ENCODE measurements at places on chromosomes 1 and 21.
A peak's percentile ranks its signal among the peaks of the same experiment; 100 is the strongest.

DNA sequence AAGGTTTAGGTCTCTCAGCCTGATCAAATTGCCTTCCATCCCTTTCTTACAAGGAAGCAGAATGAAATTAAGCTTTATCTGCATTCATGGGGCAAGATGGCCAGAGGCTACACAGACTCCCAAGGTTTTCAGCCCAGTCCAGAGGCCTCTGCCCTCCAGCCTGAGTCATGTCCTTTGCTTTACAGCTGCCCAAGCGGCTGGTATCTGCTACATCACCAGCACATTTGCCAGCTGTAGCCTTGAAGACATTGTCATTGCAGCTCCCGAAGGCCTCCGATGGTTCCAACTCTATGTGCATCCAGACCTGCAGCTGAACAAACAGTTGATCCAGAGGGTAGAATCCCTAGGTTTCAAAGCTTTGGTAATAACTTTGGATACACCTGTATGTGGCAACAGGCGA, 16.0 kb downstream of the HAO2 start:
- DNase-seq, result no peak

- DNase-seq, result peak; percentile 54
These were observed 2.4 kb upstream of the TARS2 start for GRCh38 chr1:150484861-150485260.

- DNase-seq, result no peak
These were observed 341.8 kb downstream of the USH2A start for GRCh38 chr1:216081445-216081844.

GRCh38 chr1:203546274-203546673, 52.3 kb downstream of the OPTC start:
- DNase-seq, result no peak

DNA sequence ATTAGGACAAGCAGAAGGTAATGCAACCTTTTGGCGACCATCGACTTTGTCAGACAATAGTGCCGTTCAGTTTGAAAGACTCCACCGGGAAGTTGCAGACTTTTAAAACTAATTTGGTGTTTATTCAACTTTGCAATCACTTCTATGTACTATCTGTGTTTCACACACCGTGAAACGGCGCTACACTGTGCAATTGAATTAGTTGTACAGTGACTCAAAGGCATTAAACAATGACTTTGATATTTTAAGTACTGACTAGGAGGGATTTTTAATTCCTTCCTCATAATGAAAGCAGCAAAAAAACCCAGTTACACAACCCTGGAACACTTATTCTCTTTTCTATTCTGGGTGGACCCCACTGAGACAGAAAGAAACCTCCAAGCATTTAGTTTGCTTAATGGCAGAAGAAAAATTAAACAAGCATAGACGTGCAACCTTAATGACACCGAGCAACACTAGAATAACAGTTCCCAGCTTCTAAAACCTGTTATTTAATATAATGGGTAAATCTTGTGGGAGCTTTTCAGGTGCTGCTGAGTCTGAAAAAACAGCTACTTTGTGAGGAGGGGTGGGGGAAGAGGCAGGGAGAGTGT, 176.8 kb downstream of the LMO4 start:
- DNase-seq, result no peak

DNA sequence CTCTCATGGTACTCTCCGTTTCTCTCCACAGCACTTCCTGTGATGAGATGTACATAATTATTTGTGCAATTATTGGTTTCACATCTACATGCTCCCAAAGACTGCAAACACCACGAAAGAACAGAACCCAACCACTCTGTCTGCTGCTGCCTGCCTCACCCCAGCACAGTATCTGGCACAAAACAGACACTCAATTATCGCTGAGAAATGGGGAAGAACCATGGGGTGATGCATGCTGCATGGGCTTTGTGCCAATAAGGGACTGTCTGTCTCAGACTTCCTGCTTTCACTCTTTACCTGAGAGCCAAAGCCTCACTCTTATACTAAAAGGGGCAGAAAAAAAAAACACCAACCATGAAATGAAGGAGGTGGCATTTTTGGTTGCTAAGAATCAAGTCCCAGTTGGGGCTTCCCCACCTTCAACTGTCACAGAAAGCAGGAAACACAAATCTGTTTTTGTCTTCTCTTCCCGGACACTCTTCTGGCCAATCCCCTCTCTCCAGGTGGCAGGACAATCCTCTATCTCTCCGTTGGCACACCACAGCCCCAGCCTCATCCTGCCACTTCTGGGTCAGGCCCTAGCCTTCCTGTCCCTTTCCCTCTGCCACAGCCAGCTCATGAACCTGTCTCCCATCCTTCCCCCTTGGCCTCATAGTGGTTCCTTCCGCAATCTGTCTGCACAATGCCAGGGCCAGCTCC, 82.0 kb downstream of the TGFBR3 start:
- DNase-seq, result peak; percentile 29

DNA sequence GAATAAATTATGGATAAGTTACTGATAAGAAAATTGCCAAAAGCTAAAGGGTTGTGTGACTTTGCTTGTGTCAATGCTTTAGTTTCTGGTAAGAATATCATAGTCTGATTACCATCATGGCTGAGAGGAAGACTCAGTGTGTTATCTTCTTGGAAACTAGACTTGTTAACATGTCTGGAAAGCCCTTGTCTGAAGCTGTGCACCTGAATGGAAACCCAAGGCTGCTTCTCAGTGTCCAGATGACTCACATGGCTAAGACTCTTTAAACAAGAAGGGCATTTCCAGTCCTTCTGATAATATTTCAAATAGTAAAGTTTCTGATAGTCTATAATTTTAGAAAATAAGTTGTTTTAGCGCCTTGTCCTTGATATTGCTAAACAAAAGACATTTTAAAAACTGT, 1092.7 kb downstream of the PLA2G4A start:
- no peak for DNase-seq

DNA sequence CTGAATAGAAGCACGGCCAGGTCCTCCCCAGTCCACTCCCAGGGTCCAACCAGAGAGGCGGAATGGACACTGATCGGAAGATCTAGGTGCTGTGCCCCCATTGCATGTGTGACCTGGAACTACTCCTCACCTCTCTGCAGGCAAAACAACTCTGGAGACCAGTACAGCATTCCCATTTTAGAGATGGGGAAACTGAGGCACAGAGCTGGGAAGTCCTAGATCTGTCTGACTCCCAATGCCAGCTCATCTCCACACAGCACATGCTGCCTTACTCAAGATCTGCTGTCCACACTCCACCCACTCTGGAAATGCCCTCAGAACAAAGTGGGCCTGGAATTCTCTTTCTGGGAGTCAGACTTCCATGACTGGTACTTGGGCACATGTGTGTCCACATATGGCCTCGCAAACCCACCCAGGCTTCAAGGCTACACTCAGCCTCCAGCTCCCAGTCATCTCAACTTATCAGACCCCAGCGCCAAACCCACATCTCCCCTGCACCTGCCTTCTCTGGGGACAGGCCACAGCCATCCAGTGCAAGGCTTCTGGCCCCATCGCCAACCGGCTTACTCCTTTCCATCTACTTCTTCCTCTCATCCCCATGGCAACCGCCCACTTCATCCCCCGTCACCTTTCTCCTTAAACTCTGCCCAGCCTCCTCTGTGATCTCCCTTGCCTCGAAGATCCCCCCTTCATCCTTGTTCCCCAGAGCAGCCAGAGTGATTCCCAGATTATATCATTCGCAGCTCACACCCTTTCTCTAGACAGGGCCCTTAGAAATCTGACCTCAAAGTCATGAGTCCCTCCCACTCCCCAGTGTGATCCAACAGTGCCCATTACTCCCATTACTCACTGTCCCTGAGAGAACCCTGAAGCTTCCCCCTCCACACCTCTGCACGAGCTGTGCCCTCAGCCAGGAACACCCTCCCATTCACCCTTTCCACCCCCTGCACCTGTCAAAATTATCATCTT, 2.7 kb downstream of the COL8A2 start:
- DNase-seq, result no peak

- no peak for DNase-seq
These were observed 106.2 kb upstream of the VAMP3 start for GRCh38 chr1:7664893-7665250.

DNA sequence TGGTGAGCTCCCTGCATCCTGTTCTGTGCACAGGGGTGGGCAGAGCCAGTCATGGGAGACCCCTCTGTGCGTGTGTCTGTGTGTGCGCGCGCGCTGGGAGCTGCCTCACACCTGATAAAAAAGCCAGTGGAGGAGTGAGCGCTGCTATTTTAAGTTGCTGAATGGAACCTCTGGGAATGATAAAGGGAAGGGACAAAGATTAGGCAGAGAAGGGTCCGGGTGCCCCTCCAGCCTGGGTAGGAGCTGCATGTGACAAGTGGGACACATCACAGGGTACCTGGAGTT, 847 bp downstream of the ADORA1 start:
- DNase-seq, result no peak

GRCh38 chr1:93033785-93034184, 45.3 kb upstream of the MTF2 start:
- DNase-seq, result no peak

DNA sequence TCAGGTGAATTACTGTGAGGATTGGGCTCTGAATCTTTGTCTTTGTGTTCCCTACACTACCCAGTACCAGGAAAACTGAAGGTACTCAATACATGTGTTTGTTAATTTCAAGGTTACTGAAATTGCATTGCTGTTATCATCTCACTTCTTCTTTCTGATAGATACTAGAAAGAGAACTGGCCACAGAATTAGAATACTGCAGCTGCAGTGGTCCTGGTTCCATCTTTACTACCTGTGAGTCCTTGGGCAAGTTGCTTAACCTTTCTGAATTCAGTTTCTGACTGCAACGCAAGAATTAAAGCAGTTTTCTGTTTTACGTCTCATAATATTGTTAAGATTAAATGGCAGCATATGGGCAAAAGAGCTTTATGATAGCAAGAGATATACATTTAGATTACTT, 263.5 kb downstream of the LMO4 start:
- DNase-seq, result no peak

DNA sequence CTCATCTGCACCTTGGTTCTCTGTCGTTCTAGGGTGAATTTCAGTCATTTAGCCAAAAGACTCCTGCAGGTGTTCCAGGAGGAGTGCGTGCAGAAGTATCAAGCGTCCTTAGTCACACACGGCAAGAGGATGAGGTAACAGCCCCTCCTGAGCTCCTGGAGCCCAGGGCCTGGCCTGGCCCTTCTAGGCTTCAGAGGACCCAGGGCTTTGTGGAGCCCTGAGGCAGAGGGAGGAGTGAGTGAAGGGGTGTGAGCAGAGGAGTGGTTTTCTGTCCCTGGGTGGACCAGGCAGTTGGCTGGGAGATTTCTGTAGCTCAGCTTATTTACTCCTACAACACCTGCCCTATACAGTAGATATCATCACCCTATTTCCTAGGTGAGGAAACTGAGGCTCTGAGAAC, 15.7 kb upstream of the RASSF5 start:
- no peak for DNase-seq

Data from cardiac fibroblast (primary cell).